ENCODE measurements at places on chromosomes 13 and 19.

DNA sequence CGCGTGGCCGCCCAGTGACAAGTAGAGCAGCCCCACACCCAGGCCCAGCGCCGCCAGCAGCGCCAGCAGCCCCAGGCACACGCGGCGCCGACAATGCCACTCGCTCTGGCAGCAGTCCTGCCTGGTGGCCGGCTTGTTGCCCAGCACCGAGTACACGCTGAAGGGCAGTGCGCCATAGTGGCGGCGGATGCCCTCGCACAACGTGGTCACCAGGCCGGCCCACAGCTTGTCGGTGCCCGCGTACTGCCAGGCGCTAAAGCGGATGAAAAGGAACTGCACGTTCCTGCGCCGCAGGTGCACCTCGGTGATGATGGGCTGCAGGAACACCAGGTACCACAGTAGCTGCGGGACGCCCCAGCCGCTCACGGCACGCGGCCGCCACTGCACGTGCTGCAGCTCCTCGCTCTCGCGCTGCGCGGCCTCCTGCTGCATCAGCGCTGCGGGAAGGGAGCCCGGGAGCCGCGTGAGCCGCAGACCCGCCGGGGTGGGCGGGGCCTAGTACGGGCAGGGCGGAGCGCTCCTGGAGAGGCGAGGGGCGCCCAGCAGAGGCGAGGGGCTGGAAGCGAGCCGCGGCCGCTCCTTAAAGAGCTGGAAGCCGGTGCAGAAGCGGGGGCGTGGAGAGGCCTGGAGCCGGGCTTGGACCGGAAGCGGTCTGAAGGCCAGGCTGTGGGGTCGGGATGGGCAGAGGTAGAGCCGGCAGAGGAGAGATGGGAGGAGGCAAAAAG is 7.3 kb downstream of the NKPD1 start:
- peak; percentile 48 for DNase-seq

GRCh38 chr19:29418201-29418600 is 107.6 kb upstream of the VSTM2B start:
- DNase-seq = no peak

GRCh38 chr13:50646070-50646469 is 197.4 kb downstream of the DLEU7 start:
- no peak for DNase-seq

GRCh38 chr19:10679743-10680142 is 21.5 kb upstream of the QTRT1 start:
- DNase-seq = no peak

DNA sequence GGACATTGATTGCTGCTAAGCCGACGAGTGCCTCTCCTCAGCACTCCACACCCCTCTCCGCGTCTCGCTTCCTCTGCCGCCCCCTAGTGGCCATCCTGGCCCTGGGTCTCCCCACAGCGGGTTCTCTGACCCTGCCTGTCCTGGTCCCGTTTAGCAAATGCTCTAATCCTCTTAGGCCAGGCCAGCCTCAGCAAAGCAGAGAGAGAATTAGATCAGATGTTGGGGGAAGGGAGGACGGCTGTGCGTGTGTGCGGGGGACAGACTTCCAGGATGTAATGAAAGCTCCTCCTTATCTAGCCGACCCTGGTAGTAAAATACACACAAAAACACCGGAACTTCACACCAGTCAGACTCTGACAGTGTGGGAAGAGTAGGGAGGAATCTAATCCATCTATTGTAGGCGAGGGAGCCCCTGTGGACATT is 4.5 kb downstream of the TPRX2 start:
- peak; percentile 96 for DNase-seq

- DNase-seq = no peak
These were observed 82.9 kb downstream of the TNFRSF19 start for GRCh38 chr13:23652909-23653726.

DNA sequence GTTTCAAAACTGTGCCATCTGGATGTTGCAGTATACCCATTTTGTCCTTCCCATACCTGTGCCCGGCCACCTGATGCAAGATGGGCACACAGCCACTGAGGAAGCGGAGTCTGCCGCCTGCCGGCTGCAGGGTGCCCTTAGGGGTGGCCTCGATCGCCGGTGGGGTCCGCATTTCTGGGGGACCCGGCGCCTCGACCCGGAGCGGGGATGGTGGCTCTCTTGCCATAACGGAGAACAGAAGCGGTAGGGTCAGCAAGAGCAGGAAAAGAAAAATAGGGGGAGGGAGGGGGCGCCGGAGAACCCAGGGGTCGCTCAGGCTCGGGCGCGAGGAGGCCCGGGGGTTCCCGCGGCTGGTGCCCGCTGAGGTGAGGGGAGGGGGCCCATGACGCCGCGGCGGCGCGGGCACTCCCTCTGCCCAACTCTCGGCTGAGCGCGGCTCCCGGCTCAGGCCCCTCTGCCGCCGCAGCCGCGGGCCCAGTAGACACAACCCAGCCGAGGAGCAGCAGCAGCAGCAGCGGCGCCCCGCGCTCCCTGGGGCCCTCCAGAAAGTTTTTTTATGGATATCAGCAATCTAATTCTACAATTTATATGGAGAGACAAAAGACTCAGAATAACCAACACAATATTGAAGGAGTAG is 13.8 kb upstream of the CYP4F2 start:
- no peak for DNase-seq

DNA sequence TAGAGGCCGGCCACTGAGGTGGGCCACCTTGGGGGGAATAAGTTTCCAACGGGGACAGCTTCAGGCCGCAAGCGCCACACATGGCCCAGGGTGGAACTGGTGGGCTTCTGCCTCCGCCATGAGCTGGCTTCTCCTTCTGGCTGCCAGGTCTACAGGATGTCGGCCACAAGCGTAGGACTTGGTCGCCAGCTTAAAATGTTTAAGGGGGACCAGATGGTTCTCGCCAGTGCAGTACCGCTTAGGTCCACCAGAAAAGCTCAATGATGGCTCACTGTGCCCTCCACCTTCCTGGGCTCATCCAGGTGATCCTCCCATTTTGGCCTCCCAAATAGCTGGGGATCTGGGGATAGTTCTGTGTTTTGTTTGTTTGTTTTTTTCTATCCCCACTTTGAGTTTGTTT is 38.7 kb upstream of the ZNF254 start:
- no peak for DNase-seq

DNA sequence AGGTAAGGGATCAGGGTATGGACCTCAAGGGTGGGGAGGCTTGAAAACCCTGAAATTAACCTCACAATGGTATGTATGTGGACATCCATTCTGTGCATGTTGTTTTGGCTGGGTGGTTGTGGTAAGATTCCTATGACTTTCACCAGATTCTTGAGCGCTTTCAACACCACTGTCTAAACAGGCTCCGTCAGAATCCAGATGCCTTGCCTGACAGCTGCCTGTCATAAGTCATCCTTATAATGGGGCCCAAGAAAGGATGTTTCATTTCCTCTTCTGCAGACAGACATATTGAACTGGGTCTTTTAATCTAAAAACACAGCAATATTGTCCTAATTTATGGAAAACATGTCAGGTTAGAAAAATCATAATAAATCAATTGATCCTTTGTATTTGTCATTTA is 41.3 kb downstream of the ALOX5AP start:
- DNase-seq = no peak

DNA sequence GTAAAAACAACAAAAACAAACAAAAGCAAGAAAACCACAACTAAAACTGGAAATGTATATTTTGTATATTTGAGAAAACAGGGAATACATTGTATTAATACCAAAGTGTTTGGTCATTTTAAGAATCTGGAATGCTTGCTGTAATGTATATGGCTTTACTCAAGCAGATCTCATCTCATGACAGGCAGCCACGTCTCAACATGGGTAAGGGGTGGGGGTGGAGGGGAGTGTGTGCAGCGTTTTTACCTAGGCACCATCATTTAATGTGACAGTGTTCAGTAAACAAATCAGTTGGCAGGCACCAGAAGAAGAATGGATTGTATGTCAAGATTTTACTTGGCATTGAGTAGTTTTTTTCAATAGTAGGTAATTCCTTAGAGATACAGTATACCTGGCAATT is 17.1 kb downstream of the KLF5 start:
- no peak for DNase-seq

DNA sequence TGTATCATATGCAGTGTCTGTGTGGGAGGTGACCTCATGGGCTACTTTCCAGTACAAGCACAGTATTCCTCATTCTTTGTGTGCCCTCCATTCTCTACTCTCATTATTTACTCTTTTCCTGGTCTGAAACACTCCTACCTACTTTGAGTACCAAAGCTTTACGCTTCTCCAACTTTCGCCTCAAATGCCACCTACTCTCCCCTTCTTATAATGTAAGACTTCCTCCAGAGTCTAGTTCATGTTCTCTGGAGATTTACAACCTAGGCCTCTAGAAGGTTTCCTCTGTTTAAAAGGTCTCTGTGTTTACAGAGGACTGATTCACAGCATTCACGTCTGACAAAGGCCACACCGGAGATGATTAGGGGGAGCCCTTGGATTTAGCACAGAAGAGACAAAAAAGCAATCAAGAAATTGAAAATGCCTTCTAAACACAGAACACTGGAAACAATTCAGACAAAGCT is 302.0 kb downstream of the KLF12 start:
- DNase-seq = no peak

DNA sequence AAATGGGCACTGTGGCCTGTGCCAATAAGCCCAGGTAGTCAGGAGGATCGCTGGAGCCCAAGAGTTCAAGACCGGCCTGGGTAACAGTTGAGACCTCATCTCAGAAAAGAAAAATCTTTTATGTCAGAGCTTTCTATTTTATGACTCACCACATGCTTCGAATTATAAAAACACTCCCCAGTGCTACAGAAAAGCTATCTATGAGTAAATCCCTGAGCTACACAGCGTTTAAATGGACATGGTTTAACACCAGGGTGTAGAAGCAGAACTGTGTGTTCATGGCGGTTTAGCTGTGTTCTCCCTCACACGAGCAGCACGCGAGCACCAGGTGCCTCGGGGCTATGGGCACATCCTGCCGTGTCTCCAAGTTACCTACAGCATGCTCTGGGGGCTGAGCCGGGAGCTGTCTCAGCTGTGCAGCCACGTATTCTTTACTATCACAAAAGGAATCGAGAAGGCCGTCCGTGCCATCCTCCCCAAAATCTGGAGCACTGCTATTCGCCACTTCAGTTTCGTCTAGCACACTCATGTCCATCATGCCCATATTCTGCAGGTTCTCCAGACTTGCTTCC is 6.7 kb downstream of the SAFB2 start:
- DNase-seq = no peak

- no peak for DNase-seq
These were observed 6.5 kb downstream of the SYCE2 start for GRCh38 chr19:12912571-12912970.

DNA sequence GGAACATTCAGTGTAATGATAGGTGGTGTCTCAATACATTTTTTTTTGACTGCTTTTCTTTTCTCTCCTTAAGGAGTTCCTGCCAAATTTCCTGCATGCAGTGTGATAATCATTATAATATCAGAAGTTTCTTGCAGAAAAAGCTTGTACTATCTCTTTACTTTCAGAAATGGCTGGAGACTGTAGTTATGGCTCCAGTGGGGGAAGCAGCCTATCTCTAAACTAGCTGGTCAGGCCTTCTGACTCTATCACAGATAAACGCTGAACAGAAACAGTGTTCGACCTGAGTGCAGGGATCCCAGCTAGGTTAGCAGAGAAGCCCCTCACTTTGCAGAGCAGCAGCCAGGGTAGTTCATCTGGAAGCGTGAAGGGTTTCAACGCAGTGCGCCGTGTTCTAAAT is 1.9 kb downstream of the CCNE1 start:
- no peak for DNase-seq

- no peak for DNase-seq
These were observed 63.6 kb downstream of the ZNF429 start for GRCh38 chr19:21568816-21569493.

- DNase-seq = no peak
These were observed 955.9 kb downstream of the SLITRK5 start for GRCh38 chr13:88627071-88627470.

DNA sequence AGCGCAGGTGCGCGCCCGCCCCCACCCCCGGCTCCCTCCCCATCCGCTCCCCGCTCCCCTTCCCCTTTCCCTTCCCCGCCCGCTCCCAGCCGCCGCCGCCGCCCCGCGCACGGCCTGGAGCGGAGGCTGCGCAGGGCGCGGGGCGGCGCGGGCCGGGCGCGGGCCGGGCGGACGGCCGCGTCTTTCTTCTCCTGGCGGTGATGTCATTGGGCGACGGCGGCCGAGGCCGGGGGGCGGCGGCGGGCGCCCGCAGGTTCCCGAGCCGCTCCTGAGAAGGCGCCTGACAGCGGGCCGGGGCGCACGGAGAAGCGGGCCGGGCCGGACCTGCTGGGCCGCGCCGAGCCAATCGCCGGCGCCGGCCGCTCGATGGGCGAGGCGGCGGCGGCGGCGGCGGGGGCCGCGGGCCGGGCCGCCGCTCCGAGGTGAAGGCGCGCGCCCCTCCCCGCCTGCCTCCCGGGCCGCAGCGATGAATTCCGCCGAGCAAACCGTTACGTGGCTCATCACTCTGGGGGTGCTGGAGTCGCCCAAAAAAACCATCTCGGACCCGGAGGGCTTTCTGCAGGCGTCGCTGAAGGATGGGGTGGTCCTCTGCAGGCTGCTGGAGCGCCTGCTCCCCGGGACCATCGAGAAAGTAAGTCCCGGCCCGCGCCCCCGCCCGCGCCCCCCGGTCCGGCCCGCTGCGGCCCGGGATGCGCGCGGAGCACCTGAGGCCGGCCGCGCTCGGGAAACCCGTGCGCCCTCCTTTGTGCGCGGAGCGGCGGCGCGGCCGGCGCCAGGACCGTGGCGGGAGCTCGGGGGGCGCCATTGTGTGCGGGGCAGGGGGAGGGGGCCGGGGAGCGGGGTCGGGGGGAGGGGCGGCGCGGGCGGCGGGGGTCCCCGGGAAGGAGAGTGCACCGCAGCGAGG is at the start of gene ARHGEF7:
ARHGEF7 (plus strand) TSS at position 250 of the 904 bp plus-strand sequence; CDS start at position 467, 217 bp downstream.
- DNase-seq = peak; percentile 36

DNA sequence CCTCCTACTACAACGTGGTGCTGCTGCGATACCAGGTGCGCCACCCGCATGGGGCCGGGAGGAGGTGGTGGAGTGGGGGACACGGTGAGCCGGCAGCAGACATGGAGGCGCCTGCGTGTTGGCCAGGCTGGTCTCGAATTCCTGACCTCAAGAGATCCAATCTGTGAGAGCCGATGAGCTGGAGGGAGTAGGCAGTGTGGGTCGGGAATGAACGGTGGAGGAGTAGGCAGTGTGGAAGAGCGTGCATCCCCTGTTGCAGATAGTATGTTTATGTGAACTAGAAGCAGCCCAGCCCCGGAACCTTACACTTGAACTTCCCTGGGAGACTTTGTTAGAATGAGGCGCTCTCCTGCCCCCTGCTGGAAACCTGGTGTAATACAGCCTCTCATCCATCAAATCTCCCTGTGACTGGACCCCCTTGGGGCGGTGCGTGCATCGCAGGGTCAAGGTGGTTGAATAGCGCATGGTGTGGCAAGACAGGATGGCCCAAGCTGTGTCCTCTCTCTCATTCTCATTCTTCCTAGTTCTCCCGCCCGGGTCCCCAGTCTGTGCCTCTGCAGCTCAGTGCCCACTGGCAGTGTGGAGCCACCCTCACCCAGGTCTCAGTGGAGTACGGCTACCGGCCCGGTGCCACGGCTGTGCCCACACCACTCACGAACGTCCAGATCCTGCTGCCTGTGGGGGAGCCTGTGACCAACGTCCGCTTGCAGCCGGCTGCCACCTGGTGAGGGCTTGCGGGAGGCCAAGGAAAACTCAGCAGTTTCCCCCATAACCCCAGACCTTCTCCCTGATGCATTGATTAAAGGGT is 10.5 kb upstream of the B3GNT3 start:
- peak; percentile 61 for DNase-seq

Measured in progenitor cell of endocrine pancreas (in vitro differentiated cells).